Stimulated activated CD4-positive, alpha-beta T cell treated with anti-CD3 and anti-CD28 coated beads, Interleukin-4, amount 100 ng/mL, for 48 hours (primary cell): ENCODE measurements at places on chromosomes 4 and X.

GRCh38 chr4:39365360-39365759, 802 bp downstream of the RFC1 start:
- DNase-seq, result no peak

- no peak for DNase-seq
These were observed 172.0 kb upstream of the NOCT start for GRCh38 chr4:138843616-138844015.

DNA sequence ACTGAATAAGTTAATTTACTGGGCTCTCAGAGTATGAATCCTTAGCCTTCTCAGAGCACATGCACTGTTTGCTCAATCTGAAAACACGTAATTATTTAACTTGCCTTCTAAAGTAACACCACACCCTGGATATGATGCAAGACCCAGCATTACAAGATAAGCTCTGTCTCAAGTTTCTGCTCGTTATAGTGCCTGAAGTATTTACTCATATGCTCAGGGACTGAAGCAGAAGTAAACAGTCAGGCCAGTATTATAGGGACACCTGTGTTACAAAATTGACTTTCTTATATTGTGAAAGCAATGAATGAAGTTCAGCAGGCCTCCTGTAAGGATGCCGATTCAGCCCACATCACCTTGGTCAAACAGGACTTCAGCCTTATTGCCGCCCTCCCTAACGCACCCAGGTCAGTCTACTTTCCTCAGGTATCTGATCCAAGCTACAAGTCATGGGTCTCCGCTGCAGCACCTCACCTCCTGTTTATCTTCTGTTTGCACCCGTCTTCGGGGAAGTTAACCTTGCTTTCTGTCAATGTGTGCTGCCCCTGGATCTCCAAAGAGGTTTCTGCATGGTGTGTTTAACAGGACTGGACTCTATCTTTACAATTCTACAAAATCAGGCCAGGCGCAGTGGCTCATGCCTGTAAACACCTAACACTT, 42.8 kb upstream of the KLF3 start:
- no peak for DNase-seq

DNA sequence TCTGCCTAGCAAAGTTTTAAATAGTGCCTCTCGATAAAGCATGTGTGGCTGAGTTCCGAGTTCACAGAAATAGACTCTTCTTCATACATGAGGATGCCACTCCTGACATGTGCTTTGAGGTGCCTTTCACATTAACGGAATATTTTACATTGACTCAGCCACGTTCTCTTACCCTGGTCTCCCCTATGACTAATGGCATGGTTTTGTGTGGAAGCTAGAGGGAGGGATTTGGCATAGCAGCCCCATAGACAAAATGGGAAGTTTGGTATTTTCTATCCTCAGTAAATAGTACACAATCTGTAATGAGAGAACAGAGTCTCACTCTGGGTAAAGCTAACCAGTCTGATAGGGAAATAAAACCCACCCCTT, 68.9 kb downstream of the PCDH19 start:
- no peak for DNase-seq

GRCh38 chr4:62235911-62236310, 1035.8 kb downstream of the ADGRL3 start:
- DNase-seq, result no peak

GRCh38 chrX:68914479-68914946, 85.7 kb downstream of the EFNB1 start:
- DNase-seq, result no peak

- DNase-seq, result no peak
These were observed 307.9 kb downstream of the C4orf33 start for GRCh38 chr4:129403848-129404247.

- no peak for DNase-seq
These were observed 34.0 kb upstream of the RASGEF1B start for GRCh38 chr4:81505726-81506125.

- no peak for DNase-seq
These were observed 128.1 kb downstream of the SORBS2 start for GRCh38 chr4:185683896-185684295.

DNA sequence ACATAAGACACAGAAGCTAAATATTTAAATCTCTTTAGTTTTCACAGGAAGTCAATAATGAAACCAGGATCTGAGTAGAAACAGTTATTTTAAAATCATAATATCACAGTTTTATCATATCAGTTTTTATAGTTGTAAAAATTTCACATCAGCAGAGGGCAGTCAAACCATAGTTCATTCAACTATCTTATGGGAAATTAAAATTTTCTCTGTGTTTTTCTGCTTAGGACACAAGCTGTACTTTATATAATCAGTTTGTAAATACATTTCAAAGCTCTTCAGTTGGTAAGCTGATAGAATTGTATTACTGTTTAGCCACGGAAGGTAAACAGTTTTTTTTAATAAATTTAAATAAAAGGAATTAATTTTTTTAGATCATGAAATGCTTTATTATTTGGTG, 204.8 kb upstream of the NUDT6 start:
- no peak for DNase-seq

DNA sequence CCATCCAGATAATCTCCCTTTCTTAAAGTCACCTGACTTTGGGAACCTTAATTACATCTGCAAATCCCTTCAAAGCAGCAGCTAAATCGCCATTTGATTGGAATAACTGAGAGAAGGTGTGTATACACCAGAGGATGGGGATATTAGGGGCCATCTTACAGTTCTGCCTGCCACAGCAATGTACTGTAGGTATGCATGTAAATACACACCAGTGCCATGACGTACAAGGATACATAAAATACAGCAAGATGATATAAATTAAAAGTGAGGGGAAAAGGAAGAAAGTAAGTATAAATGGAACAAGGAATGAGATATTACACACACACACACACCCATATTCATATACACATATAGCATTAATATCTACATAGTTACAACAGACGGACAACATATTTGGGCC, 81.2 kb downstream of the CBR4 start:
- no peak for DNase-seq

DNA sequence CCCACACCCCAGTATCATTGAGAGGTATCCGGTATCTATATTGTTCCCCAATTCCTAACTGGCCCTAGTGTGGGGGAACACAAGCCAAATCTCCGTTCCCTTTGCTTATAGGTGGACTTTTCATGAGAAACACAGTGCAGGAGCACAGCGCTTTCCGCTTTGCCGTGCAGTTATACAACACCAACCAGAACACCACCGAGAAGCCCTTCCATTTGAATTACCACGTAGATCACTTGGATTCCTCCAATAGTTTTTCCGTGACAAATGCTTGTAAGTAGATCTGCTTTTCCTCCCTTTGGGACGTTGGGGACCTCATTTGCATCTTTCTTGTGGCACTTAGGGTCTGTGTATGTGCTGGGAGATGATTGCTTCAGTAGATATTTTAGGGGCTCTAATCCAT, 1.6 kb downstream of the GRIA3 start:
- DNase-seq, result no peak

- DNase-seq, result no peak
These were observed 9.8 kb downstream of the TSPAN5 start for GRCh38 chr4:98648602-98649001.

DNA sequence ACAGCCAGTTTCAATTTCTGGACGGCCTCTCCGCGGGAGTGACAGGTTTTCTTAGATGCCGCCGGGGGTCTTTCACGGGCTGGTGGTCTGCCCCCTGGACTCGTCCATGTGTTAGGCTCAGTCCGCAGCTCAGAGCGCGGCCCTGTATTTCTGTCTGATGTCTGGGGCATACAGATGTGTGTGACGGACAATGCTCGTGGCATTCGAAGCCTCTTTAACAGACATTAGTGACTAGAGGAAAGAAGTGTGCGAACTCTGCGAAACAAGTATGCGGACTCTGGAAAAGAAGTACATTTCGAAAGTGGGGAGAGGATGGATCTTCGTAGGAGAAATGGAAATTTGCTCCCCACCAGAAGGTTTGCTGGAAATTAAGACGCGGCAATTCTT, 793 bp upstream of the DCUN1D4 start:
- DNase-seq, result no peak

- no peak for DNase-seq
These were observed 7.6 kb downstream of the PLXNB3 start for GRCh38 chrX:153771415-153772315.

DNA sequence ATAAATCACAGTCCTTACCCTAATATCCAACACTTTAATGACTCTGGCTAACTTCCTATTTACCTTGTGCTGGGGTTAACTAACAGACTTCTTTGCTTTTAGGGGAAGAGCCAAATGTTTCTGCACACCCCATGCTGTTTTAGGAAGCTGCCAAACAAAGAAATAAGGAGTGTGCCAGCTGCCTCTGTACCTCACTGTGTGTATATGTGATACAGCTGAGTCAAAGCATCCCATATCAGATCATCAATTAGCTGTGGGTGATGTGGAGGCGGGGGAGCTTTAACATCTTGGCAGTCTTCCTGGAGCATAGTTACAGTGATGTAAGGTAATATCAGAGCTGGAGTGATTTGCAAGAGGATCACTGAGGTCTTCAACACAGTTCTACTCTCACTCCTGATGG, 95.4 kb downstream of the COL25A1 start:
- DNase-seq, result no peak

DNA sequence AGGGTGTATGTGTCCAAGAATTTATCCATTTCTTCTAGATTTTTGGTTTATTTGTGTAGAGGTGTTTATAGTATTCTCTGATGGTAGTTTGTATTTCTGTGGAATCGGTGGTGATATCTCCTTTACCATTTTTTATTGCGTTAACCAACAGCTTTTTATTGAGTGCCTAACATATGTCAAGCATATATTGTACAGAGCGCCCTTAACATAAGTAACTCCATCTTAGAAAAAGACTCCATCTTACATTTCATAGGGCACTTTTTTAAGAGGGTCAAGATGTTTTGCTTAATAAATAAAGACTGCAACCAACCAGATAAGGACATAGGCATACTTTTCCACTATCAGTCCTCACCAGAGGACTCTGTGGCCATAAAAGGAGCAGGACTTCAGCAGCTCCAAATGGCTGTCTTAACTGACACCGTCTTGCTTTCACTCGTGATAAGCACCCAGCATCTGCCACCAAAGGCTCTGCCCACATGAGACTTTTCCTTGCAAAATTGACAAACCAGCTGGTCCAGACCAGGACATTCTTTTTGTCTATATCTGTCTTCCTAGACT, 75.0 kb downstream of the HS6ST2 start:
- DNase-seq, result no peak

- no peak for DNase-seq
These were observed 82.8 kb upstream of the HPF1 start for GRCh38 chr4:169840554-169840953.

- no peak for DNase-seq
These were observed 698.2 kb upstream of the AGA start for GRCh38 chr4:178140326-178140915.

GRCh38 chr4:40699648-40700047, 50.1 kb upstream of the NSUN7 start:
- no peak for DNase-seq

DNA sequence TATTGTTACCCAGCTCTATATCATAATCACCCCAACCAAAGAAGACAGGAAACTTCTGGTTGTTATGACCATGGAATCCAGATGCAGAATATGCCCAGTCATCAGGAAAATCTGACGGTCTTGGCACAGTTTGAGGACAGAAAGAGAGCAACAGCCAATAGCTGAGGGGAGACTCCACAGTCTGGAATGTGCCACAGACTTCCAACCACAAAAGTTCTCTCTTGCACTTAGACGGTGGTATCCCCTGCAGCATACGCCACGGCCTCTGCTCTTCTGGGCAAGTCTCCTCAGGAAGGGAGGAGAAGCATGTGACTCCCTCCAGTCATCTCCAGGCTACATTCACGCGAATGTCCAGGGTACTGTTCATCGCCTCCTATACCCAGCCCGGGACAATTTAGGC, 18.4 kb downstream of the ZNF827 start:
- DNase-seq, result no peak

- DNase-seq, result no peak
These were observed 998.8 kb downstream of the GLUD2 start for GRCh38 chrX:122046226-122046625.

DNA sequence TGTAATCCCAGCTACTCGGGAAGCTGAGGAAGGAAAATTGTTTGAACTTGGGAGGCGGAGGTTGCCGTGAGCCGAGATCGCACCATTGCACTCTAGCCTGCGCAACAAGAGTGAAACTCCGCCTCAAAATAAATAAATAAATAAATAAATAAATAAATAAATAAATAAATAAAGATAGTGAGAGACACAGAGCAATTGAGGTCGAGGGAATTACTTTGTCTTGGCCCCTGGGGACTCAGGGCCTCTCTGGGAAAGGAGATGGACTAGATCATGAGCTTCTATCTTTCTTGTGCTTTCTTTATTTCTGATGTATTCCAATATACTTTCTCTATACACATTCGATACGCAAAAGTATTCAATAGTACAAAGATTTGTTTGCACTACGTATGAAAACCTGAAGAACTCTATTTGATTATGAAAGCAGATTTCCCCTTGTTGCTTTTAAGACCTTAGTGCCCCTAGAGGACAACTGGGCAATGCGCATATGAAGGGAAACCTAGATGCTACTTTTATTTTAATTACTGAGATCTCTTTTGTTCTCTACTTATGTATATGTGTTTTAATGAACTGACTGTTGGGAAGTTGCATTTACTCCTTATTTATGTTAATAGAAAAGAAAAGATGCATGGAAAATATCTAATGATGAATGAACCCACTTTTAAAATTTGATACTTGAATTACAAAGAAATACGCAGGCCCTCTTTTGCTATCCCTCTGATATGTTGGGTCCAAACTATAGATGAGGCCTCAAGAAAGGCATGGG, 12.8 kb upstream of the ELOVL6 start:
- peak; percentile 5 for DNase-seq

DNA sequence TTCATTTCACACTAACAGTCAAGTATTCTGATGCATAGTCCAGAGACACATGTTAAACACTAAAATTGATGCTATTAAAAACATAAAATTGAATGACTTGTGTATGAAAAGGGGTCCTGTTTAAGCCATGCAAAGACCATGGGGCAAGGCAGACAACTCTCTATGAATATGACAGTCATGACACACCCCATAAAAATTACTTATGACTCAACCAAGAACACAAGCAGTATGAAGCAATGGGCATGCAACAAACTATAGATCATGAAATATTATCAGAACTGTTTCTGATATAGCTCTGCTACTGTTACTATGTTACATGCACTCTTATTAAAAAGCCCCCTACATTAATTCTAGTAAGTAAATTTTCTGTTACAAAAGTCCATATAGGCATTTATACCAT, 57.5 kb upstream of the ZCCHC13 start:
- no peak for DNase-seq

- no peak for DNase-seq
These were observed 8.4 kb downstream of the TDO2 start for GRCh38 chr4:155911905-155912304.

GRCh38 chrX:124086411-124086810, 124.9 kb downstream of the STAG2 start:
- peak; percentile 3 for DNase-seq

DNA sequence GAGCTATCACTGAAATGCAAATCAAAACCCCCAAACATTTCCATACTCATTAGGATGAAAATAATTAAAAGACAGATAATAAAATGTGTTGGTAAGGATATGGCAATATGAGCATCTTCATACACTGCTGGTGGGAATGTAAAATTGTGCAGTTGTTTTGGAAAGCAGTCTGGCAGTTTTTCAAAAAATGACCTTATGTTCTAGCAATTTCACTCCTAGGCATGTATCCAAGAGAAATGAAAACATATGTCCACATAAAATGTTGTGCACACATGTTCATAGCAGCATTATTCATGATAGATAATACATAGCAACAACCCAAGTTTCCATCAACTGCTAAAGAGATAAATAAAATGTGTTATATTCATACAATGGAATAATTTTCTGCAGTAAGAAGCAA, 14.8 kb upstream of the GPRASP2 start:
- DNase-seq, result no peak
